ENCODE measurements at places on chromosomes 1 and 21.

DNA sequence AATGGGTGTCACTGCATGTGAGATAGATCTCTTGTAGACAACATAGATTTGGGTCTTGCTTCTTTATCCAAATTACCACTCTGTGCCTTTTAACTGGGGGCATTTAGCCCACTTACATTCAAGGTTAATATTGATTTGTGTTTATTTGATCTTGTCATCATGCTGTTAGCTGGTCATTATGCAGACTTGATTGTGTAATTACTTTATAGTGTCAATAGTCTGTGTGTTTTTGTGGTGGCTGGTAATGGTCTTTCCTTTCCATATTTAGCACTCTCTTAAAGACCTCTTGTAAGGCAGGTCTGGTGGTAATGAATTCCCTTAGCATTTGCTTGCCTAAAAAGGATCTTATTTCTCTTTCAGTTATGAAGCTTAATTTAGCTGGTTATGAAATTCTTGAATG is 29.6 kb downstream of the ZNF691 start:
- no peak for DNase-seq

- no peak for DNase-seq
Measured at GRCh38 chr1:18938707-18939070, 17.8 kb downstream of the IFFO2 start.

DNA sequence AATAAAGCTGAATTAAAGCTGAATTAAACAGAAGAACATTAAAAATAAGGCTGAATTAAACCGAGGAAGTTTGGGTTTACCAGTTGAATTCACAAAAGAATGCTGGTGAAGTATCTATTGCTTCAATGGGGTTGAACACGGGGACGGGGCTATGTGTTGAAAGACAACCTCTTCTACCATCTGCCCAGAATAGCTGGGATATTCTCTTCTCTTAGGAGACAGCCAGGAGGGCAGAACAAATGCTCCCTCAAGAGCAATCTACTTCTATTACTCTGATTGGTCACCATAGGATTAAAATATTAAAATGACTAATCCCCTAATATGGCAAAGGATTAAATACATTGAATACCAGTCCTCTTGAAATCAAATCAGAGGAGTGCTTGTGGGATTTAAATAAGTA is 68.4 kb downstream of the LPGAT1 start:
- DNase-seq, result no peak

DNA sequence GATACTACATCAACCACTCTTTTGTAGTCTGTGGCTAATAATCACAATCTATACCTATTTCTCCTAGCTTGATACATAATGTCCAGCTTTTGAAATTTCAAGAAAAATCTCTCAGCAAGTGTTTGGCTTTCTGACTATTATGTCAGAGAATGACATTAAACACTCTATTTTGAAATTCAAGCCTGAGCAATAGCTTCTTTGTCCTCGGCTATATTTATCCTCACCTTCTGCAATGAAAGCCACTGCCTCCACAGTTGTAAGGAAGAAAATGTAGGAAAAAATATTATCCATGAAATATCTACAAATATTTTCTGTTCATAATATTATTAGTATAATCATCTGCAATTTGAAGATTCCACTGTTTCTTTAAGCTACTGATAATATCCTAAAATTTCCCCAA is 22.1 kb downstream of the LRRC7 start:
- DNase-seq, result no peak

GRCh38 chr1:79896140-79896539 is 889.6 kb upstream of the ADGRL4 start:
- DNase-seq, result no peak

DNA sequence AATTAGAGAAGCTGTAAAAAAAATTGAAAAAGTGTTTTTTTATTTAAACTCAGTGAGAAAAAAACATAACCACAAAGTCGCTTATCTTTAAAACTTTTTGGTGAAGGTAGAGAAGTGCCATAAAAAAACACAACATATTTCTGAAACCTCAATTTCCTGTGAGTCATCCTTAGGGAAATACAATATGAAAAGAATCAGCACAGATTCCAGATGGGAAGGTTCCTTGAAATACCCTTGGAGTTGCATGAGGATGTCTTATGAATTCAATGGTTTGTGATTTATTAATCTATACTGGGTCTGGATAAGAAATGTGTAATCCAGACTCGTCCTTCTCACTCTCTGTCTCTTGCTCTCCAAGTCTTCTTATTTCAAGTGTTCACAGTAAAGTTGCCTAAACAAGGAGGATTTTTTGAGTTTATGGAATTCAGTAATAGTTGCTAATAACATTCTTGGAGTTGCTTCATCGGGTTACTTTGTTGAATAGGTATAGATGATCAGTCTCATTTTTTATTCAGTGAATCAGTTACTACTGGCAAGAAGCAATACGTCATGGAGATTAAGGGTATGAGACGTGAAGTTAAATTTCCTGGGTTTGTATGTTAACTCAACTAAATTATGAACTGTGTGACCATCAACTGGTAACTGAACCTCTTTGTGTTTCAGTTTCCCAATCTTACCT is 191.4 kb downstream of the KCNK2 start:
- DNase-seq, result no peak

DNA sequence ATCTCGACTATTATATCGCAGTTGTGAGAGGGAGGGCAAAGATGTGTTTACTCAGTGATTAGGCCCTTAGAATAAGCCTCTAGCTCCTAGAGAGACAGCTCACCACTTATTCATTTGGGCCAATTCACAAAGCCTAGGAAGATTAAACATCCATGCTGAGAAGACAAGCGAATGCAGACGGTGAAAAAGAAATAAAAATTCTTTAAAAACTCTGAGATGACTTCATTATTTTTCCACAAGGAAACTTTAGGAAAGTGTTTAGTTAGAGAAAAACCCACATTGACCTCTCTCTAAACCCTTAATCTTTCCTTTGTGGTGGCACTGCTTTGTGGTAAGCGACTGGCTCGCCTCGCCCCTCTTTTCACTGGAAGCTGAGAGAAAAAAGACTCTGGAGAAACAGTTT is 146.8 kb upstream of the DMRTA2 start:
- DNase-seq, result no peak

- no peak for DNase-seq
Measured at GRCh38 chr1:168920456-168921094, 185.9 kb upstream of the ATP1B1 start.

DNA sequence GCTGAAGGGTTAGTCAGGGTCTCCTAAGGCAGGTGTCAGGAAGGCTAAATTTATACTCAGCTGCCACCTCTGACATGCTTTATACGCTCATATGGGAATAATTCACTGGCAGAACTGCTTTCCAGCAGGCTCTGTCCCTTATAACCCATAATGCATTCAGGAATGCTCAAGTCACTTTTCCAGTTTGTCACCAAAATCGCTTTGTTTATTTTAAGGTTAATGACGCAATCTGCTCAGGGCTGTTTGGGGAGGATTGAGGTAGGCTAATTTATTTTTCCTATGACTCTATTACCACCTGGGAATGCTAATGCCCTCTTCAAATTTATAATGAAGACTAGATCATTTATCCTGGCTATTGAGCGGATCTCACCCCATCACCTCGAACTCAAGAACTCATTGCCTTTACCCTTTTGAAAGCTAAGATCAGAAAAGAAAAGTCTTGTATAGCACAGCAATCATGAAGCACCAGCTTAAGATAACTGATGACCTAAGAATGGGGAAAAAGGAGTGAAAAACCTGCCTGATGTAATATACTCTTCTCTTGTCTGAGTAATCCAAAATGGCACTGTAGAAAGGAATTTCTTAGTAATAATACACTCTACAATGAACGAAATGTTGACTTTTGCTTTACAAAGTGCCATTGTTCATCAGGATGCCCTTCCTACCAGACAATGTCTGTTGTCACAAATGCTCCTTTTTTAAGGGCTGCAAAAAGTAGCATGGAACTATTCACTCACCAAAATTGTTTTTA is 97.9 kb upstream of the EXO1 start:
- DNase-seq, result no peak

GRCh38 chr1:228702433-228702832 is 32.8 kb upstream of the RHOU start:
- DNase-seq, result no peak

DNA sequence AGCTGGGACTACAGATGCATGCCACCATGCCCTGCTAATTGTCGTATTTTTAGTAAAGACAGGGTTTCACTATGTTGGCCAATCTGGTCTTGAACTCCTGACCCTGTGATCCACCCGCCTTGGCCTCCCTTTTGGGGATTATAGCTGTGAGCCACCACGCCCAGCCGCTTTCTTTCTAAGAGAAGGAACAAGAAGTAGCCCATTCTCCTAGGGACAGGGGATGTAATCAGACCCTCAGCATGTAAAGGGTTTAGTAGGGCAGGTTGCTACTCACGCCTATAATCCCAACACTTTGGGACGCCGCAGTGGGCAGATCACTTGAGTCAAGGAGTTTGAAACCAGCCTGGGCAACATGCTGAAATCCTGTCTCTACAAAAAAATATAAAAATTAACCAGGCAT is 189.7 kb downstream of the TOMM20 start:
- DNase-seq, result no peak

Data from NCI-H526 (cell line).